ENCODE measurements at places on chromosomes 13 and 19.

DNA sequence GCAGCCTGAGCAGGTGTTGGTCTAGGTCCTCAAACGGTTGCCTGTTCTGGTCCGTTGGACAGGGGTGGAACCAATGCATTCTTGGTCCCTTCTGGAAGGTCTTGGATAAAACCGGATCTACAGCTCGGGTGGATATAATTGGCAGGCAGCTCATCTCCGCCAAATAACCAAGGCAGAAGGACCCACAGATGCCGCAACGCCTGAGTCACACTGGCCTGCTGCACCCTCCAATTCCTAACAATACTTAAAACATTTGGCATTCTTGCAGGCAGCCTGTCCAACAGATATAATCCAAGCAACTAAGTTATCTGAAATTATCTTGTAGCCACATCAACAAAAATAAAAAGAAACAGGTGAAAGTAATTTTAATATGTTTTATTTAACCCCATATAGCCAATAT lies 59.0 kb upstream of the FGF14 start:
- DNase-seq = no peak

DNA sequence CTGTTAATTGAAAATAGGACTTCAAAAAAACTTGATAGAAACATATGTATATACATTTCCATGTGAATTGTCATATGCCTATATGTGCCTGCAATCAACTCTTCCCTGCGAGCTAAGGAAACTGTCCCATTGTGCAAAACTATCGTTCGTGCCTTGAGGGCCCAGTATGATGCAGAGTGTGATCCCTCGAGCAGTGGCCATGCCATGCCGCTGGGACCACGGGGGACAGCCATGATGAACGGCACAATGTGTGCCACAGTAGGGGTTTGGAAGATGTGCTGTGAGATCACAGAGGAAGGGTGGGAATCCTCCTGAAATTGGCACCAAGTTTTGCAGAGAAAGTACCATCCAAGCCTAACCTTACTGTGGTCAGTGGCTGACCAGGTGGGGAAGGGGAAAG lies 118.1 kb upstream of the SOX1 start:
- no peak for DNase-seq

DNA sequence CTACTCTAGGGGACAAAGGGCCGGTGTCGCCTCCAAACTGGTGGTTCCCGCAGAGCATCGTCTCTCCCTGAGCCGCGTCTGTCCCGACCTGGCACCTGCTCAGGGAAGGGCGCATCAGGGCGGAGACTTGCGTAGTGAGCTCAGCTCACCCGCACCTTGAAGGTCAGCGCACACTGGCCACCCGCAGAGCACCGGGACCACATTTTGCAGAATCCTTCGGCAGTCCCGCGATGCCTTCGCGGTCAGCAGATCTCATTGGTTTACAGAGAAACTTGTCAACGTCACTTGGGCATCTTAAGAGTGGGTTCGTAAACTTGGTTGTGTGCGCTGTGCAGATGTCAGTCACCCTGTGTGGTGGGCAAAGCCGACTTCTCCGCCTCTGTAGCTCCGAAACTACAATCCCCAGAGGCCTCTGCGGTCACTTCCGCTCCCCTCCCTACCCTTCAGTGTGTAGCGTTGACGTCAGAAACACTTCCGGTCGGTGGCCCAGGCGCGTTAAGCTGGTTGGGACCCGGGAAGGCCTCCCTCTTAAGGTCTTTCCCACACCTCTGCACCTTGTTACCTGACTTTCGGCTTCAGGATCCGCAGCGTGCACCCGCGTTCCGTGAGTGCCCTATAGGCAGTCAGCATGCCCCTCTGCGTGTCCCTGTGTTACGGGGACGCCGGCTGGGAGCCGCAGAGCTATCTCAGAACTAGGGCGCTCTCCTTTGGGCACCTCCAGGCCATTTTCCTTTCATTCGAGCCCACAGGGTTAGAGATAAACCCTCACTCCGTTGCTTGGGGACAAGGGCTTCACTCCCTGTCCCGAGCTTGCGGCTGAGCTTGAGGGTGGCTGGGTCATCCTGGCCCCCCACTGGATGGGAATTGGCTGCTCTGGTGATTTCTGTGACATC lies 36.5 kb upstream of the ZNF527 start:
- peak; percentile 95 for DNase-seq

- no peak for DNase-seq
Measured at GRCh38 chr19:19111967-19112580, 26.2 kb downstream of the TMEM161A start.

GRCh38 chr19:55605207-55605636 lies 225 bp upstream of the ZNF865 start:
- DNase-seq = peak; percentile 98

GRCh38 chr19:38679839-38680238 lies 32.4 kb downstream of the ACTN4 start:
- no peak for DNase-seq

- no peak for DNase-seq
Measured at GRCh38 chr13:85590231-85590931, 208.8 kb downstream of the SLITRK6 start.

GRCh38 chr19:46609511-46610412 lies 8.6 kb downstream of the CALM3 start:
- no peak for DNase-seq

- no peak for DNase-seq
Measured at GRCh38 chr13:112078216-112078615, 11.3 kb downstream of the SOX1 start.

DNA sequence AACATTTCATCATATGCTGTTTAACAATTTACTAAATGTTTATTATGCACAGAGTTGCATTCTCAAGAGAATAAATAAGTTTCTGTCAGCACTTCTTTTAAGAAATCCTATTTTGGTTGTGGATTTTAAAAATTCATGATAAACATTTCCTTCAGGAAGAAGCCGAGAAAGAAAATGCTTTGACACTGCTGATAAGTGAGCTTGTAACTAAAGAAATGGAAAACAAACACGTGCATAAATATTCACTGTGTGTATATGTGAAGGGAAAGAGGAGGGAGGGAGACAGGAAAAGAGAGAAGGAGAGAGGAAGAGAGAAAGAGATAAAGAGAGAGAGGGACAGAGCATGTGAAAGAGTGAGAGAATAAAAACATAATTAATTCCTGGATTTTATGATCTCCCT lies 1165.0 kb downstream of the DIAPH3 start:
- DNase-seq = no peak

GRCh38 chr19:44792281-44792680 lies 14.6 kb downstream of the CBLC start:
- DNase-seq = no peak

- peak; percentile 72 for DNase-seq
Measured at GRCh38 chr13:114034481-114034891, 60.6 kb upstream of the C13orf46 start.

DNA sequence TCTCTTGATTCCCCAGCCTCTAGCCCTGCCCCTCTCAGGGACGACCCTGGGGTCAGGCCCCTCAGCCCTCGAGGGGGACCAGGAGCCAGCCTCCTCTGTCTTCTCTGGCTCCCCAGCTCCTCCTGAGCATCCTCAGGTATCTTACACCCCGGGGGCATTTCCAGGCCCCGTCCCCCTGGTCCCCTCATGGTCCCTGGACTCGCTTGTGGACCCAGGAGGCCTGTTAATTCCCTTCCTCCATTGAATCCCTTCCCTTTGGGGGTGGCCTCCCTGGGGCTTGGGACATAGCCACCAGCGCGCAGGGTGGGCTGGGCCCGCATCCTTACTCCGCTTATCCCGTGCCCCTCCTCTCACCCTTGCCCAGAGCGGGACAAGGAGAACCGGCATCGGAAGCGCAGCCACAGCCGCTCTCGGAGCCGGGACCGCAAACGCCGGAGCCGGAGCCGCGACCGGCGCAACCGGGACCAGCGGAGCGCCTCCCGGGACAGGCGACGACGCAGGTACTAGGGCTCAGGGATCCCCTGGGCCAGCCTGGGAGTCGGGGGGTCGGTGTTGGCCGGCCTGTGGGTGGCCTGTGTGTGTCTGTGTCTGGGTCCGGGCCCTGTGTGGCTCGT lies 4.1 kb downstream of the U2AF2 start:
- no peak for DNase-seq

GRCh38 chr13:25242956-25243355 lies 44.3 kb downstream of the MTMR6 start:
- DNase-seq = no peak

DNA sequence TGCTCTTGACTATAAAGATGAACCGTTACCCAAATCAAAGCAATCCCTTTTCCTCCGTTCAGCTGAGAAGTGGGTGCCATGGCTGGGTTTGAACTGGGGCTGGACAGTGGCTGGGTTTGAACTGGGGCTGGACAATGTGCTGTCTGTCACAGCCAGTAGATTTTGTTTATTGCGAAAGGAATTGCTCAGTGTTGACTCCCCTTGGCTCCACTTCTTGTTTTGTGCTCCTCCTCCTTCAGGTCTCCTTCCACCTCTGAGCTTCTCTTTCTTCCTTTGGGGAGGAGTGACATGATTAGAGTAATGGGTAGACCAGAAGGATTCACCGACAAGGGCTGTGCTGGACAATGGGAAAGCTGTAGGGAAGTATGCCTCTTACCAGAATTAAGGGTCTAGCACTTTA lies 19.4 kb upstream of the MBNL2 start:
- DNase-seq = no peak

DNA sequence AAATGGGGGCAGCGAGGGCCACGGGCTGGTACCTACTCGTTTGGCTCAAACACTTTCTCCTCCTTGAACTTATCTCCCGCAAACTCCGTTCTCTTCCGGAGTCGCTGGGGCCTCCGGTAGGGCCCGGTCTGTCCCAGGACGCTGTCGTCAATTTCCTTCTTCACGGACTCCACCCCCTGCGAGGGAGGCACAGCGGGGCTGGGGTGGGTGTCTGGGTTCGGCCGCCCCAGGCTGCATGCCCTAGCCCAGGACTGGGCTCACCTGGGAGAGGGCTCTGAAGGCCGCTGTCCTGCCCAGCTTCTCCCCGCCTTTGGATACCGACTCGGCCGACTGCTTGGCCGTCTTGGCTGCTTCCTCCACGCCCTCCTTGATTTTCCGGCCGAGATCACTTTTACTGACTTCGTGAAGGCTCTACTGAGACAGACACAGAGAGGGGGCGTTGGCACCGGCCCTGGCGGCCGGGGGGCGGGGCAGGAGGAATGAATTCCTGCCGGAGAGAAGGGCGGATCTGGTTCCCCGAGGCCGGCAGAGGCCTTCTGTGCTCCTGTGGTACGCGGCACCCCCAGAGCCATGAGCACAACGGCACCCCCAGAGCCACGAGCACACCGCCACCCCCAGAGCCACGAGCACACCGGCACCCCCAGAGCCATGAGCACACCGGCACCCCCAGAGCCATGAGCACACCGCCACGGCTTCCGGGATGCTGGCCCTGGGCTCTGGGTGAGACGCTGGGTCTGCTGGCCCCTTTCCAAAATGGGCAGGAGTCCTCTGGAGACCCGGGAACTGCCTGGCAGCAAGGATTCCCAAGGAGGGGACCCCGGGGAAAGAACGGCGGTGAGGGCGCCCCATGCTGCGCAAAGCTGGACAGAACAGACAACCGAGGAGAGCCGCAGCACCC lies 8.1 kb upstream of the CTXN1 start:
- DNase-seq = no peak

DNA sequence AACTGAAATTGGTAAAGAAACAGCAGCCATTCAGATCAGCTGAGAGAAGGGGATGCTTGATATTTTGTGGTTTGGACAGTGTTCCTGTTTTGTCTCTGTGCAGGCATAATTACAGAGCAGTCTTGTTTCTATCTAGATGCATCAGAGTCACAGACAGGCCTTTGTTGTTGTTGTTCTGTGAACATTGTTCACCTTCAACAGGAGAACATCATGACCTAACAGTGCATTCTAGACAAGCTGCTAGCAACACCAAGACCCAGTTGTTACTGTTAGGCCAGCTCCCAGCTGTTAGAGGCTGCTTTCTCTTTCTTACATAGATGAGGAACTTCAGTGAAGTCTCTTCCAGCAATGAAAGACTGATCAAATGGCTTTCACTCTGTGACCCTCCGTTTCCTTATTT lies 8.5 kb upstream of the LSR start:
- DNase-seq = no peak

GRCh38 chr13:47120282-47120681 lies 223.4 kb upstream of the HTR2A start:
- DNase-seq = no peak

DNA sequence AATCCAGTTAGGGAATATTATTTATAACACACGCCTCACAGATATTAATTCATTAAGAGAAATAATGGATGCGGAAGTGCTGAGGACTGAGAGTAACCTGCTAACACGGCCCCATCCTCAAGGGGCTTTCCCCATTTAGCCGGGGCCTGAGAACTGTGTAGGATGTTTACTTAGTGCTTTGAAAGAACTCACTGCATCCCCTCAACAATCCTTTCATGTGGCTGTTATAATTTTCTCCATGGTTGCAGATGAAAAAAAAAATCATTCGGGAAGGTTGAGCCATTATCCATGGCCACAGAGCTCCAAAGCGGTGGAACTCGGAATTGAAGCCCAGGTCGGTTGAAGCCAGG lies 98.2 kb downstream of the ING1 start:
- no peak for DNase-seq

GRCh38 chr13:30673669-30674521 lies 56.2 kb downstream of the USPL1 start:
- DNase-seq = peak; percentile 95

GRCh38 chr19:5200844-5201243 lies 139.8 kb downstream of the PTPRS start:
- DNase-seq = no peak

GRCh38 chr13:45362939-45363338 lies 22.0 kb upstream of the TPT1 start:
- no peak for DNase-seq

- no peak for DNase-seq
Measured at GRCh38 chr13:28375250-28375930, 119.5 kb downstream of the FLT1 start.

DNA sequence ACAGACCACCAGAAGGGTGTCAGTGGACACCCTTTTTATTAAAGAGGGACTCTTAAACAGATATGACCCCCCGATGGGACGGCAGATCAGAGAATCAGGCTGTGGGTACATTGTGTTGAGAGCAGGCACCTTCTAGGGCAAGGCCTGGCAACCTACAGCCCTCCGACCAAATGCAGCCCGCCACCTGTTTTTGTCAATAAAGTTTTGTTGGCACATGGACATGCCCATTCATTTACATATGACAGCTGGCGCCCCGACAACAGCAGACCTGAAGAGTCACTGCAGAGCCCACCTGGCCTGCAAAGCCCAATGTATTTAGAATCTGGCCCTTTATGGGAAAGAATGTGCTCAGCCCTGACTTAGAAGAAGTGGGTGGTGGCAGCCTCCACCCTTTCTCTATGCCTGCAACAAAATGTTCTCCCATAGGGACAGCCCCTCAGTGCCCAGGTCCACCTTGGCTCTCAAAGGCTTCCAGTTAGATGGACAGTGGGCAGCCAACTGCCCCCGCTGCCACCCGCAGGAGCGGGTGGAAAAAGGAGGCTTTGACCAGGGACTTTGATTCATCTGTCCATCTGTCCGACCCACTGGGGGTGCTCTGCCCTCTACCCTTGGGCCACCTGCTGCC lies 184.9 kb downstream of the PTPRS start:
- no peak for DNase-seq

Measured in GM03348 (cell line).